ENCODE measurements at places on chromosomes 5 and 9. TPM values are rescaled to one million over a fixed set of nuclear protein-coding genes. Genes with fewer than 3 reads are reported as not detected.
A peak's percentile ranks its signal among the peaks of the same experiment; 100 is the strongest.

PCDHGA12 gene
- polyA plus RNA-seq, result 1.9 TPM

PDE6A gene
- 0.05 TPM for polyA plus RNA-seq

CDO1 gene
- polyA plus RNA-seq, result not detected

TMEM215 gene
- not detected for polyA plus RNA-seq

ZNF454 gene
- 0.08 TPM for polyA plus RNA-seq

RGS7BP gene
- polyA plus RNA-seq, result not detected

ZFP37 gene
- polyA plus RNA-seq, result 0.72 TPM

GOLPH3 gene
- polyA plus RNA-seq, result 28.6 TPM

PHF24 gene
- 0.04 TPM for polyA plus RNA-seq

DNA sequence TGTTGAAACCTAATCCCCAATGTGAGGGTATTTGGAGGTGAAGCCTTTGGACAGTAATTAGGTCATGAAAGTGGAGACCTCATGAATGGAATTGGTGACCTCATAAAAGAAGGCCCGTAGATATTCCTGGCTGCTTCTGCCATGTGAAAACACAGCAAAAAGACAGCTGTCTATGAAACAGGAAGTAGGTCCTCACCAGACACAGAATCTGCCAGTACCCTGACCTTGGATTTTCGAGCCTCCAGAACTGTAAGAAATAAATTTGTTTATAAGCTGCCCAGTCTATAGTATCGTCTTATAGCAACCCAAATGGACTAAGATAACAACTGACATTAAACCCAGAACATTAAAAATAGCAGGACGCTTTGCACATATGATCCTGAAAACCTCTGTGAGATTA lies 371.1 kb downstream of the SPOCK1 start:
- DNase-seq, result no peak

- DNase-seq, result no peak
Observed at GRCh38 chr5:52043543-52043942, 660.3 kb downstream of the ISL1 start.

- no peak for DNase-seq
Observed at GRCh38 chr9:99192786-99193465, 28.8 kb downstream of the ALG2 start.

- DNase-seq, result no peak
Observed at GRCh38 chr5:172005708-172006320, 624 bp downstream of the FBXW11 start.

DNA sequence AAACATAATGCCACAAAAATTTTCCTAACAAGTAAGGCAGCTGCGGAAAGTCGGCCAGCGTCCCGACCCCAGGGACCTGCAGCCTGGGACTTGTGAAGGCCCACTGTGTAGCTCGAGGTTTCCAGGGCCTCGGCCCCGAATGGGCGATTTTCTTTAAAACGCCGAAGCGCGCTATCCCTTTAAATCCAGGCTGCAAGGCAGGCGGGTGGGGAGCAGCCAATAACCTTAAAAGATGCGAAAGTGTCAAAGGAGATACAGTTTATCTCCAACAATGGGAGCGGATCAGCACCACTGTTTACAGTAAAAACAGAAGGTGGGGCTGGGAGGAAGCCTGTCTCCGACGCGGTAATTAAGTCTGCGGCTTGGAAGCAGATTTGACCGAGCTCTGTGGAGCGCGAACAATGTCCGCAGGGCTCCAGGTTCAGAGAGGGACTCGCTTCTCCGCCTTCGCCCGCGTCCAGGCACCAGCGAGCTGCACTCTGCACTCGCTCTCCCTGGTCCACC lies 1.7 kb upstream of the ZSWIM6 start:
- DNase-seq, result no peak

- no peak for DNase-seq
Observed at GRCh38 chr5:101390151-101390908, 487.2 kb upstream of the ST8SIA4 start.

GRCh38 chr5:170603578-170604565 lies 100.1 kb downstream of the KCNIP1 start:
- DNase-seq, result no peak

- no peak for DNase-seq
Observed at GRCh38 chr5:80782626-80783025, 127.8 kb upstream of the DHFR start.

DNA sequence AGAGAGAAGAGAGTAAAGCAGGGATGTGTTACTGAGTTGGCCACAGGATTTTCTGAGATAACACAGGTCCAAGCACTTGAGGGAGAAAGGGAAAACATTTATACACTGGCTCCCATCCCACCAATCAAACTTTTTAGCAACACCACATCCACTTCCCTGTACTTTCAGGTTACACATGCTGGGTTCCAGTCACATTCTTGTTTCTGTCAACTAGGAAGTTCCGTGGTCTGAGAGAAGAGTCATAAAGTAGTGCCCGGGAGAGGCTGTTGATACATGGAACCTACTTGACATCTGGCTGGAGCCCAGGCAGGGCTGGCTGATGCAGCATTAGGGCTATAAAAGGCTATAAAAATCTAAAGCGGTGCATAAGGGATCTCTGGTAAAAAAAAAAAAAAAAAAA lies 473.9 kb upstream of the COX7C start:
- DNase-seq, result no peak

DNA sequence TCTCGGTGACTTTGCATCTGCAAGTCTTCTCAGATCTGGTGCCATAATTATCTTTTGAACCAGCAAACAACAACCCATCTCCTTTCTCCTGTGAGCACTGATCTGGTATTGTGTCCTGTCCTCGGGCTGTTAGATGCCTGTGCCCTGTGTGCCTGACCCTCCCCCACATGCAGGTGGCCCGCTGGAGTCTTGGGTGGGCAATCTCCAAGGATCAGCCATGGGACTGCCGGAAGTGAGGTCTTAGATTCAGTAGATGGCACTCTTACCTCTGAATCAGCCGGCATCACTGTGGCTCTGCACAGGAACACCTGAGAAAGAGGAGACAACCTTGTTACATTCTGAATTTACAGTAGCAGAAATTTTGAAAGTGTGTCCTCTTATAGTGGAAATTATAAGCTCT lies 172.4 kb downstream of the IRX2 start:
- DNase-seq, result no peak

- DNase-seq, result no peak
Observed at GRCh38 chr9:77953590-77953989, 78.0 kb downstream of the GNAQ start.

- DNase-seq, result no peak
Observed at GRCh38 chr9:37801287-37801850, 772 bp downstream of the DCAF10 start.

DNA sequence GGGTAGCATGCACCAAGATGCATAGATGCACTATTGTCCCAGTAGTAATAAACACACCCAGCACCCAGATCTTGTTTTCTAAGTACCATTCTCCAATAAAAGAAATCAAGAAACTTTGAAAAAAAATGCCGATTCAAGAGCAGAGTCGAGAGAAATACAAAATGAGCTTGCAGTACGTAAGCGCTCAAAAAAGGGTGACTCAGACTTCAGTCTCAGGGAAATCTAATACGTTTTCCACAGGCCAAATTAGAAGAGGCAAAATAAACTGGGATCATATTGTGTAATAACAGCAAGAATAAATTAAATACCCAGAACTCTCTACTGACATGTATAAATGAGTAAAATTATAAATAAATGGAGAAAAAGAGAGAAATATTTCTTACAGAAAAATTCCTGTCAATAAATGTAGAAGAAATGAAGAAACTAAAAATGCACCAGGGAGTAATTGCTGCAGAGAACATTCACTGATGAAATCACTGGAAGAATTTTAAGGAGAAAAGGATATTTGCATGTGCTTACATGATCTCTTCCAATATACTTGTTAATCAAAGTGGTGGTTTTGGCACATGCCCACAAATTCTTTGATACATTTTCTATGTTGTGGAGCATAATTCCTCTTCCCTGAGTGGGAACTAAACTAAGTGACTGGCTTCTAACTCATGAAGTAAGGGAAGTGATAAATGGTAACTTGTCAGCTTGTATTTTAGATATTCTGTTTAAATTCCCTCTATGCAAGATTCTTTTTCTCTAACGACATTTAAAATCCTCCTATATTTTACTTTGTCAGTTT lies 567.6 kb upstream of the ADAMTS16 start:
- DNase-seq, result no peak

DNA sequence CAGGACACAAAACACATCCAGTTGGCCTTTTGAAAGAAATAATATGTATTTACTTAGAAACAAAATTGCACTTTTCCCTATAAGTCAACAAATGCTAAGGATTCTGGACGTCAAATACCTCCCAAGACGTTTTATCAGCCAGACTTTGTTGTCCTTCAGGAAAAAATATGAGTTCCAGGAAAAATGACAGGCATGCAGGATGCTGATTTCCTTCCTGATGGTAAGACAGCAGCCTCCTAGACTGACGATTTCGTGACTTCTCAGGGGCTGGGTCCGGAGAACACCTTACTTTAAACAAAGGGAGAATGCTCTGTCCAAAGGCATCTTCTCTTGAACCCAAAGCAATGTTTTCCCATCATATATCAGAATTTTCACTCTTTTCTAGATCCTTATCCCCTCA lies 69.1 kb downstream of the IL6ST start:
- no peak for DNase-seq

- DNase-seq, result no peak
Observed at GRCh38 chr9:28883234-28883633, 1310.0 kb upstream of the C9orf72 start.

GRCh38 chr9:133979921-133980863 lies 11.9 kb downstream of the VAV2 start:
- DNase-seq, result no peak

DNA sequence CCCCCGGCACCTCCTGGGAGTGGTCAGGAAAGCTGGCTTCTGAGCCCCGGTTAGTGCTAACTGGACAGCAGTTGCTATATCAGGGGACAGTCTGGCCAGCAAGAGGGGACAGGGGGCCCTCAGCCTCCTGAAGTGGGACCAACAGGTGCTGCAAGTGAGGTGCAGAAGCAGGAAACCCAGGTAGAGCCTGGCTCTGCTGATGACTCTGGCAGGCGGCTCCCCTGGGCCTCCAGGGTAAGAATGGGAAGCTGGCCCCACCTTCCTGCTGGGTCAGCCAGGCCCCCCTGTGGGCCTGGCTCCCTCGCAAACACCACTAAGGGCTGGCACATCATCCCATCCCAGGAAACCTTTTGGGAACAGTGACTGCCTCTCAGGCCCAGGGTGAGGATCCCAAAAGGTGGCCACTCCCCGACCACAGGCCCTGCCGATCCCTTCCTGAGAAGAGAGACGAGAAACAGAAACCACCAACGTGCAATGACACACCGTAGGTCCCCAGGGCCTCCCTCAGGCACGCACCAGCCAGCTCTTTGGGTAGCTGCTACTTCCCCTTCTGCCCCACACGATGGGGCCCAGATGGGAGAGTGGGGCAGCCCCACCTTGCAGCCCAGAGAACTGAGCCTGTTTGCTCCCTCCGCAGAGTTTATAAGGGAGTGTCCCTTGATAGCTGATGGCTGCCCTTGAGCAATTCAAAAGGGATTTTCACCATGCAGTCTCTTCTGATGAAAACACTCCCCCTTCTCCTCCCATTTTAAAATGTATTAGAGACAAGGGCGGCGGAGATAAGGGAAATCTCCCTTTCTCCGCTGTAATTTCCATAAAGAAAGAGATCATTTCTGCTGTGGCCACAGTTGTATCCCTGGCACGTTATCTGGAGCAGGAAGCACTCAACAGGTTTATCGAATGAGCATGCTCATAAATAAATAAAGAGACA lies 76.8 kb downstream of the STK10 start:
- no peak for DNase-seq

DNA sequence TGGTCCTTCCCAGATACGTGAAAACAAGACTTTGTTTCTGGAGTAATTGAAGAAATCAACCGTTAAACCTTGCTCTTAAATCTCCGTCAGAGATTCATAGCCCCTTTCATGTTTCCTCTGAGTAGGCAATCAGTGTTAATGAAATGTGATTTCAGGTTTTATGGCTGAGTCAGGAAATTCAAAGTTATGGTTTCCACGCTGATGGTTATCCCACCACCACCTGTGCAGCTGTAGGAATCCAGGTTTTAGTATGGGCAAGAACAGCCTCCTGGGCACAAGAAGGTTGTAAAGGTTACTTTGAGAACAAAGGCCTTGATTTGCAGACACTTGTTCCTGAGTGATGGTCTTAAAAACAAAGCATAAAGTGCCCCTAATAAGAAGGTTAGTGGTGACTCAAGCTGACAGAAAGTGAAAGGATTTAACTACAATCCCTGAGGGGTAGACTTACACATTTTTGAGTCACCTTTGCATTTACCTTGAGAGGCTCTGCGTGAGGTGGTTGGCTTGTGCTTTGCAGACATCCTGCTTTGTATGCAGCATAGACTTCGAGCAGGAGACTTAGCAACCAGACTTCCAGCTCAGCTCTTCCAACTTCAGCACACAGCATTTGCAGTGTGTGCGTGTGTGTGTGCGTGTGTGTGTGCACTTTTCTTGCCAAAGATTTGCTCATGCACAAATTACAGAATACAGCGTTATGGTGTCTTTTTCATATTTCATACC lies 159.6 kb downstream of the TLE4 start:
- peak; percentile 1 for DNase-seq

GRCh38 chr5:94945656-94946055 lies 327.2 kb downstream of the SLF1 start:
- DNase-seq, result no peak

GRCh38 chr9:109297899-109298298 lies 23.0 kb downstream of the EPB41L4B start:
- peak; percentile 76 for DNase-seq

DNA sequence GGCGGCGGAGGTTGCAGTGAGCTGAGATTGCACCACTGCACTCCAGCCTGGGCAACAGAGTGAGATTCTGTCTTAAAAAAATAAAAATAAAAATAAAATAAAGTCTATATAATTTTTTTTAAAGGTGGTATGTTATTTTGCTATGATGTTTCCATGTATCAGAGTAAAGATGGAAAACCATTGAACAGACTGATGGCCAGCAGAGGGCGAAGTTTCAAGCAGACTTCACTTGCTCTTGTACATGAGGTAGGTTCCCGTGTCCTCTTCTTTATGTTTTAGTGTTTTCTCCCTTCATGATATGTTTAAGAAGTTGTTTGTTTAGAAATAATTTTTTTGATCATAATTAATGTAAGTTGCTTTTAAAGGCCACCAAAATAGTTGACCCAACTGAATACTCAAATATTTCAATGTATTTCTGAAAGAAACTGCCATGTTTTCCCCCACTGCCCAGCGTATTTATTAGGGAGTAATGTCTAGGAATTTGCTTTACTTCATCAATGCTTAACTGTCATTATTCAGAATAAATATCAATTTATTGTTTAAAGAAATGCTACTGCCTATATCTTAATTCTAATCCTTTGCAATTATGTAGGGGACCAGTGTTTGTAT lies 146.4 kb downstream of the HACD4 start:
- peak; percentile 1 for DNase-seq

DNA sequence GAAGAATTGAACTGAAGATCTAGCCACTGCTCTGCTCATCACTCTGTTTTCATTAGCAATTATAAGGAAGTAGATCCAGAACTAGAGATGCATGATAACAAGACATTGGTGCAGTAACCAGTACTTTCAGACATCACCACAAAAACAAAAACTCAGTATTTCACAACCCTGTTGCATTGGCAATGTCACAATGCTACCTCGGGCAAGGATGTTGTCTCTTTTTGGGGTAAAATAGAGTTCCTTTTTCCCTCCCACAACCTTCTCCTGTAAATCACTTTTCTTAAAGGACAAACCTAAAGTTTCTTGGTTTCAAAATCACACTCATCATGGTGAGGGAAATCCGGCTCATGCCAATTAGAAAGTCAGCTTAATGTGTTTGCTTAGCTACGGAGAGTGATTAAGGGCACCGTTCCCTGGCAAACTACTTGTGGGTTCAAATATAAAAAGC lies 420.1 kb upstream of the MEF2C start:
- no peak for DNase-seq

Measured in keratinocyte (primary cell).